ENCODE measurements at places on chromosomes 4 and X.

DNA sequence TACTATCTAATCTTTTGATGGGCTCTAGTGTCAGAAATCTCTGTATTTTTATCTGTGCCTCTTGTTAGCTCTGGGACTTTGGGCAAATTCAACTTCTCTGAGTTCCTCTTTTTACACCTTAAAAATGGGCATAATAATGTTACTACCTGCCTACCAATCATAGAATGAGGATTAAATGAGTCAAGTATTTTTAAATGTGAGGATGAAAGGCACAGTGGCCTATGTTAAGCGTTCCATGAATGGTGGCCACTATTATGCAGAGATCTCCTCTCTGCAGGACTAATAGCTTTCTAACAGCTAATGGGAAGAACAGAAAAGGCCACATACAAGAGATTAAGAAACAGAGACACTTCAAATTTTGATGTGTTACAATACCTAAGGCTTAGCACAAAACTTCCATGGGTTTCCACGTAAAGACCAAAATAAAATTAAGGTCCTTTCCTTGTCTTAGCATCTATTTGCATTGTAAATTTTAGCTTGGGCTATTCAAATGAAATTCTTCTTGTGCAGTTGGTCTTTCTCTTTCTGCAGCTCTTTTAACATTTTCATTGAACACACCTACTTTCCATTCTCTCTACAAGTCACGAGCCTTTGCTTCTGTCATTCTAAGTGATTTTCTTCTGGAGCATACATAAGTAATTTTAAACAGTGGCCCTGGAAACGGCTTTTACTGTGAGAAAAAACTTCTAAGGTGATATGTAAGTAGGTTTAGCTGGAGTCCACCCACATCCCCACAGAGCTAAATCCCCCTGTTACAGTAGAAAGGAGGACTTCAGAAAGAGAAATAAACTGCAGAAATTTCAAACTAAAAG lies 117.9 kb upstream of the MED14 start:
- no peak for DNase-seq

GRCh38 chrX:130179170-130179569 lies 7.4 kb downstream of the RAB33A start:
- DNase-seq: no peak

DNA sequence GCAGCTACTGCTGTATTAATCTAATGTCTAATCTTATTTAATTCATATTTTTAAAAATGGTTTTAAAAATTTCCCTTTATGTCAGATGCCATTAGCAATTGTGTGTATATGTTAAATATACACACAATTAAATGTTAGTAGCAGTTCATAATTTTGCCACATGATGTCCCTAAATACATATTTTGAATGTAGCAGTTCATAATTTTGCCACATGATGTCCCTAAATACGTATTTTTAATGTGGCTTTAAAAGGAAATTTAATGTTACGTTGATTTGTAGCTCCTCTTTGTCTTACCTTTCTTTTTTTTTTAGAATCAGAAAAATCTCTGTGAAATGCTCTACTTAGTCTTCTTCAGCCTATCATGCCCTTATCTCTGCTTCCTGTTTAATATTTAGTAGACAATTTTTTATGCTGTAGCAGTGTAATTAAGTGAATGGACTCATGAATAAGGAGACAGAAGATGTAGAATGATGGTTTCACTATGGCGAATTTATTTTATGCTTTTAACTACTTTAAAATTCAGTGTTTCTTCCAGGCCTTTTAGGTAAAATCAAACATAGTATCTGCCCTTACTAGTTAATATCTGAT lies 26.1 kb downstream of the RBM46 start:
- DNase-seq: no peak

GRCh38 chr4:102439812-102440211 lies 61.3 kb upstream of the NFKB1 start:
- DNase-seq: no peak

DNA sequence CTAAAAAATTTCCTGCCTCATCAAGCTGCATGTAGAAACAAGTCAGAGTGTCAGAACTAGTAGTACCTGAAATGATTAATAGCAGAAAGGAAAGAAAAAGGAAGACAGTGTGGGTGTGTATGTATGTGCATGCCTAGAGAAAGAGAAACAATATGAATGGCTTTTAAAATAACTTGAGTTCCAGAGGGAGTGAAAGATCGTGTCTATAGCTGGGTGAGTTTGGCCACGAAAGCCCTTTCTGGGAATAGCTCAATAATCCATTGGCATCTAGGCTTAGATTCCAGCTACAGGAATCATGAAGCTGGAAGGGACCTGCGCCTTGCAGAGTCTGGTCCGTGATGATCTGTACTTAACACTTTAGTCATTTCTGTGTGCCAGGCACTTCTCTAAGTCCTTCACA lies 195.6 kb downstream of the RAPGEF2 start:
- no peak for DNase-seq

- no peak for DNase-seq
These were observed 141.3 kb downstream of the ANXA5 start for GRCh38 chr4:121555315-121556107.

DNA sequence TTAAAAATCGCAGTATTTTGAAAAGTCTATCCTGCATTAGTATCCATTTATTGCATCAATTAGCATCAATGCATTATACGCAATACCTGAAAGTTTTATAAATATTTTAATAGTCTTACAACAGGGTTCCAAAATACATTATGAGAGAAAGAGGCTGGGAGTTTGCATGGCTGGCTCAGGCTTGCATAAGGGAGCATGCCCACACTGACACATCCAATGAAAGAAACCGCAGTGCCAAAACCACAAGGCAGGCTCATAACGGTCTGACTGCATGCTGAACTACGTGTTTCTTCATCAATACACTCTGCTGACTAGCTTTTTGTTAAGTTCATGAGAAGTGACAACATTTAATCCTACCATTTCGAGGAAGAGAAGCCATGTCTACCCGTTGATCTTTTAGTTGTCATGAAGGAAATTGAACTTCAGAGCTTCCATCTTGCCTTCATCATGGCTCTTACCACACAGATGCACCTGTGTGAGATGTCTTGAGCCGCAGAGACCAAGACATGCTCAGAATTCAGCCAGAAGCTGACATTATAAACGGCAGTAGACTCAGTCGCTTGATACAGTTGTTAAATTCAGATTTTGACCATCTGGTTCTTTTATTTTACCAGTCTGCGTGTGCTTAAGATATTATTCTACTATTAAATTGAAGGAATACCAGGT lies 168.8 kb upstream of the FRG1 start:
- DNase-seq: no peak

DNA sequence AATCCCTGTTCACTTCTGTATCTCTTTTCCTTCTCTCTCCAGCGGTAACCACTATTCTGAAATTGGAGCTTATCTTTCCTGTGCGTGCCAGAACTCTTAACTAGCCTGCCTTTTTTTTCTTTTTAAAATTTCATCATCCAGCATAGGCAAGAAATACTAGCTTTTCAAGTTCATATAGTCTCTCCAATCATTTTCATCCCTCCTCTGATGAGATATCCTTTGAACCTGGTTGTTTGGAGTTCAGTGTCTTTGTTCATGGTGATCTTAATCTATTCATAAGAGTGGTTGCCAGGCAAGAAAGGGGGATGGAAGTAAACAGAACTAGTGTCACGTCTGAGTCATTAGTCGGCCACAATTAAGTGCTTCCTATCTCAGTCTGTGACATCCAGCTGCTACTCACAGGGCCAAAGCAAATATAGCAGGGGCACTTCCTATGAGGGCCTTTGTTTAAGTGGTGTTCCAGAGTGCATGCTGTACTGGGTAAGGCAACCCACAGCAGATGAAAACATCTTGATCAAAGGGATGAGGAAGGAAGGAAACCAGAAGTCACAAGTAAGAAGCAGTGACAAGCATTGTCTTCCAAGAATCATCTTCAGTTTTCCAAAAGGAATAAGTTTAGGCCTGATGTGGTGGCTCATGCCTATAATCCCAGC lies 56.4 kb upstream of the XIAP start:
- no peak for DNase-seq

DNA sequence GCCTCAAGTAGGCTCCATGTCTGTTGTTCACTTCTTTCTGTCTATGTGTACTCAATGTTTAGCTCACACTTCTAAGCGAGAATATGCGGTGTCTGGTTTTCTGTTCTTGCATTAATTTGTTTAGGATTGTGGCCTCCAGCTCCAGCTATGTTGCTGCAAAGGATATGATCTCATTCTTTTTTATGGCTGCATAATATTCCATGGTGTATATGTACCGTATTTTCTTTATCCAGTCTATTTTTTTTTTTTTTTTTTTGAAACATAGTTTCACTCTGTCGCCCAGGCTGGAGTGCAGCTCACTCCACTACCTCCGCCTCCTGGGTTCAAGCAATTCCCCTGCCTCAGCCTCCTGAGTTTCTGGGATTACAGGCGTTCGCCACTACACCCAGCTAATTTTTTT lies 5.7 kb upstream of the TMEM150C start:
- no peak for DNase-seq

- no peak for DNase-seq
These were observed 61.9 kb downstream of the SLC9A6 start for GRCh38 chrX:136047016-136047642.

GRCh38 chrX:103056902-103057301 lies 7.1 kb downstream of the BEX1 start:
- no peak for DNase-seq

- DNase-seq: peak; percentile 3
These were observed 21.3 kb downstream of the GPKOW start for GRCh38 chrX:49102190-49102589.

GRCh38 chr4:113943863-113944262 lies 35.6 kb downstream of the ARSJ start:
- DNase-seq: no peak

DNA sequence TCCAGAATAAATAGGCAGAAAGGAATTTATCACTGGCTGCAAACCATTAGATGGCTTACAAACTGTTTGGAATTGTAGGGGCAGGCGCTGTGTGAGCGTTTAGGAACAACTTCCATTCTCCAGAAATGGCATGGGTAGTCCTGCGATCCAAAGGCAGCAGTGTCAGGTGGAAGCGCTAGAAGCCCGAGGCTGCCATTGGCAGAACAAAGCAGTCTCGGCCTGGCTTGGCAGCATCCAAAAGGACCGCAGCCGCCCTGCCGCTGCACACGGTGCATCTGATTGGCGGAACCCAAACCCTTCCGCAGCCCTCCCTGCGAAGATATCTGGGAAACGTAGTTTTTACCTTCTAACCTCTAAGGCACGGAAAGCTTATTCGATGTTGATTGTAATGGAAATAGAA lies 23.6 kb upstream of the YTHDC1 start:
- DNase-seq: no peak

DNA sequence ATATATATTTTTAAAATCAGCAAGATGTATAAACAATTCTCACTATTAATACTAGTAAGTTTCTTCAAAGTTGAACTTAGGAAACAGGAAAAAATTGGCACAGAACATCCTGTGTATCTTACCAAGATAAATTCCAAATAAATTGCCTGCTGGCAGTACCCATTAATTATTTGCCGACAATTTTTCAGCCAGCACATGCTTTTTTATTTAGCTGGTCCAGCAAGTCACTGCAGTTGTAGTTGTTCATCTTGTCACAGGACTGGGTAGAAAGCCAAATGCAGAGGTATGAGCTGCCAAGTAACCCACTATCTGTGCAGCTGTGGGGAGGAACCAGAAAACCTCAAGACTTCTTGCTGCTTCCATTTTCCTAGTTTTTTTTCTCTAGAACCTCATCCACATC lies 113.4 kb downstream of the PACRGL start:
- DNase-seq: no peak

GRCh38 chr4:90189946-90190345 lies 62.8 kb downstream of the CCSER1 start:
- DNase-seq: no peak

DNA sequence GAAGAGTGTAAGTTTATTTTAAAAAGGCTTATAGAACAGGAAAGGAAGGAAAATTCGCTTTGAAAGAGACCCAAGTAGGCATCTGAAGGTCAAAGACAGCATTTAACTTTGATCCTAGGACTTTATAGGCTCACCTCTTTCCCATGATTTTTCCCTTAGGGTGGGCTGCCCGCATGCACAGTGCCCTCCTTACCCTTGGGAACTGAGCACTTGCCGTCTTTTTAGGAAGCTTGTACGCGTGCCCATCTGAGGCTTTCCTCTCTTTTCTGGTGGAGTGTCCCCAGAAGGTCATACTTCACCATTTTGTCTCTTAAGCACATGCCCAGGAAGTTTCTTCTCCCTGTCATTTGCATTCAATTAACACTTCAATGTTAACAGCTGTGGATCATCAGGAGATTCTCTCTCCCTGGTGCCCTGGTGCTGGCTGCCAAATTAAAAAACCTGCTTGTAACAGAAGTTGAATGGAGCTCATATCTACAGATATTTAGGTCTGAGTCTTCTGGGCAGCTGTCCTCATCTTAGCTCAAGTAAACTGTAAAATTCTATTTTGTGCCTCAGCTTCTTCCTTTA lies 38.4 kb upstream of the IL9R start:
- DNase-seq: no peak

DNA sequence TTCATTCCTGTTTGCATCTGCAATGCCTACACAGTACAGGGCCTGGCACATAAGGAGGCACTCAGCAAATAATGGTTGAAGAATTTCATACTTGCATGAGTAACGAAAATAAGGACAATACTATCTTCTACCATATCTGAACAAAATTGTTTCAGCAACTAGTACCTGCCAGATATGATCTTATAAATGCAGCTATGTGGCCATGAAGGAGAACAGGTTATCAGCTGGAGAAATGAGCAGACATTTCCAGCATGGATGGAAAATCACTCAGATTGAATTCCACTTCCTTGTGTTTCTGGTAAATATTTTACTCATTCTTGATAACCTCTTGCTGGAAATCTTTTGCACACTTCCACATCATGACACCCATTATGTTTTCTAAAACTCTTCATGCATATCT lies 204.0 kb downstream of the ADAMTS3 start:
- DNase-seq: no peak

- DNase-seq: no peak
These were observed 46.1 kb downstream of the CNGA2 start for GRCh38 chrX:151780621-151781020.

DNA sequence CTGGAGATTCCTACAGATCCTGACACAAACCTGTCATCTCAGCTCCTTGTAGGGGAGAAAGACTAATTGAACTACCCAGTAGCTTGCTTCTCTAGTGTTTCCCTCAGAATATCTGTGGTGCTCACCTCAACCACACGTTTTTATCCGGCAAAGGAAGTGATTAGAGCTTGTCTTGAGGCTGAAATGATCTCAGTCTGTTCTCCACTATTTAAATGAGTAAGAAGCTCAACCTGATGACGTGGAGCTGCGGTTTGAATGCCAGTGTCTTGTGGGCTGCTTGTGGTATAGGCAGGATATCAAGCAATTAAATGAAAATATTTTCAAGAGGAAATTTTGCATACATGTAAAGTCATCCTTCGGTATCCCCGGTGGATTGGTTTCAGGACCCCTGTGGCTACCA lies 270.2 kb downstream of the TLL1 start:
- no peak for DNase-seq

DNA sequence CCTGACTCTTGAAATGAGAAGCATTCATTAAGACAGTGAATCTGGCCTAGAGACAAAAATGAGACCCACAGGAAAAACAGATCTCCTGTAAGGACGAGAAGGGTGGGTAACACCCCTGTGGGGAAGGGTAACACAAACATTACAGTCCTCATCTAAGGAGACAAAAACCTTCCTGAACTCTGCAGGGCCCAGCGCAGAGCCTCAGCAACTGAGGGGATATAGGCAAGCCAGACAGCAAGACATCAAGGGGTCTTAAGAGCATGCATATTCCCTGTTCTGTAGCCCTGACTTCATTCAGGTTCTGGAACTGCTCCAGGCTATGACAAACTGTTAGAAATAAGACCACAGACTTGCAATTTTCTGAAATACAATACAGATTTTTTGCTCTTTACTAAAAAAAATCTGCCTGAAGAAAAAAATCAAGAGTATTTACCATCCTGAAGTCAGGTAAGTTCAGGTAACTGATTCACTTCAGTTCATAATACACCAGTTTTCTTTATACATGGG lies 15.5 kb downstream of the COX18 start:
- no peak for DNase-seq

GRCh38 chrX:57929373-57929772 lies 19.1 kb upstream of the ZXDA start:
- DNase-seq: no peak

All from cortex of kidney (tissue), 1 donor.